ENCODE measurements at places on chromosomes 2 and 18.

DNA sequence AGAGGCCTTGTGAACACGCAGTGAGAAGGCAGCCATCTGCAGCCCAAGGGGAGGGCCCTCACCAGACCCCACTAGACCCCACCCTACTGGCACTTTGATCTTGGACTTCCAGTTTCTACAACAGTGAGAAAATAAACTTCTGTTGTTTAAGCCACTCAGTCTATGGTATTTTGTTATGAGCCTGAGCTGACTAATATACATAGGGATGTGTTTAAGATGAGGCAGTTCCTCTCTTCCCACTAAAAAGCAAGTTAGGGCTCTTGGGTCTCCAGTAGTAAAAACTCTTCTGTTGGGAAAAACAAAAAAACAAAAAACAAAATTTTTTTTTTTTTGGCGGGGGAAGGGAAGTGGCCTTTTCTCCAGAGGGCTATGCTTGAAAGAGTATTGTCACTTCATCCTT lies 233.2 kb upstream of the SMAD7 start:
- no peak for DNase-seq

DNA sequence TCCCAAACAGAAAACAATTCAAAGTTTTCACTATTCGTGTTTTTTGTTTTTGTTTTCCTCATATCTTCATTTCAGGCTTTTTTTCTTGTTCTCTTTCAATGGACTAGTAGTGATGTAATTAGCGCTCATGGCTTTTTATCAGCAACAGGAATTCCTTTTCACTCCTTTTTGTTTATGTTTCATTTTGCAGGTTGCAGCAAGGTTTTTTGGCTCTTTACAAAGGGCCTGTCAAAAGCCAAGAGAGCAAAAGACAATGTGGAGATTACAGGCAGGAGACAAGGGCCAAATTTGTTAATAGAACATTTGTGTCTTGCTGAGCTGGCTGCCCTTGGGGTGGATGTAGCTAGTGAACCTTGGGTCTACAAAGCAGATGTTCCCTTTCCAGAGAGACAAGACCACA lies 467.4 kb upstream of the CDH20 start:
- no peak for DNase-seq

- DNase-seq: no peak
These were observed 15.9 kb downstream of the RTP5 start for GRCh38 chr2:241885291-241885945.

- no peak for DNase-seq
These were observed 41.4 kb upstream of the EHBP1 start for GRCh38 chr2:62663920-62664795.

DNA sequence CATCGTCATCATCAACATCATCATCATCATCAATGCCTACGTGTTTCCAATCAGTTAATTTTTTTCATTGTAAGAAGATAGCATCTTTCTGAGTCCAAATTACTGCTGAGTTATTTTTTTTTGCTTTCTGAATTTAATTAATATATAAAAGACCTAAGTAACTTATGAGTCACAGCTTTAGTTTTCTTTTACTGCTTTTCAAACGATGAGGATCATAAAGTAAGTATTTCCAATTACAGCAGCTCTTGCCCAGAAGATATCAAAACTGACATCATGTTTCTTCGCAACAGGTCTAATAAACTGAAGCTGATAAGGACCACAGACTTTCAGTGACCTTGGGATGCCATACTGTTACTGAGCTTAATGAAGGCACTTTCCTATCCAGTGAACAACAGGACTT lies 442.2 kb downstream of the DSEL start:
- DNase-seq: no peak

DNA sequence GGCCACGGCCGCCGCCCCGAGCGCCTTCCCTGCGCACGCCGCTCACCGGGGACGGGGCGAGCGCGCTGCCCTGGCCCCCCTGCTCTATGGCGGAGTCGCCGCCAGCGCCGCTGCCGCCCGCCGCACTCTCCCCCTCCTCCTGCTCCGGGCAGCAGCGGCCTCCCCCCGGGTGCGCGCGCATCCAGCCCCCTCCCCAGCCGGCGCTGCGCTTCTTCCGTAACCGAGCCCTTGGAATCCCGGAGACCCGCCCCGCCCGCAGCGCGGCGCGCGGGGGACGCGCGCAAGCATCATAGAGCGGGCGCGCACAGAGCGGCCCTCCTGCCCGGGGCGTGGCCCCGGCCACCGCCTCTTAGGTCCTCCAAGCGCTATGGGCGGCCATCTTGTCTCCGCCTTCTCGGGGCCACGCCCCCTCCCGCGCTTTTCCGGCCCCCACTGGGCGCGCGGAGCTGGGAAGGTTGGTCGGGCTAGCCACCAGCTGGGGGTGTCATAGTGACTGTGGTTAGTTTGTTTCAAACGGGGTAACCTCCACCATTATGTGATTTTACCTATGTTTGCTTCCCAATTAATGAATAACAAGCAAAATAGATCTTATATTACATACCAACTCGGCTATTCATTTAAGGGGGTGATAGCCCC lies at the start of gene MBD2:
TSS of gene MBD2 (minus strand) at position 291 of the 636 bp plus-strand sequence. CDS start at position 181, 110 bp downstream.
- DNase-seq: peak; percentile 97

- no peak for DNase-seq
These were observed 121.0 kb downstream of the SPOPL start for GRCh38 chr2:138622613-138623012.

- no peak for DNase-seq
These were observed 675.3 kb downstream of the TMEM182 start for GRCh38 chr2:103437161-103437560.

DNA sequence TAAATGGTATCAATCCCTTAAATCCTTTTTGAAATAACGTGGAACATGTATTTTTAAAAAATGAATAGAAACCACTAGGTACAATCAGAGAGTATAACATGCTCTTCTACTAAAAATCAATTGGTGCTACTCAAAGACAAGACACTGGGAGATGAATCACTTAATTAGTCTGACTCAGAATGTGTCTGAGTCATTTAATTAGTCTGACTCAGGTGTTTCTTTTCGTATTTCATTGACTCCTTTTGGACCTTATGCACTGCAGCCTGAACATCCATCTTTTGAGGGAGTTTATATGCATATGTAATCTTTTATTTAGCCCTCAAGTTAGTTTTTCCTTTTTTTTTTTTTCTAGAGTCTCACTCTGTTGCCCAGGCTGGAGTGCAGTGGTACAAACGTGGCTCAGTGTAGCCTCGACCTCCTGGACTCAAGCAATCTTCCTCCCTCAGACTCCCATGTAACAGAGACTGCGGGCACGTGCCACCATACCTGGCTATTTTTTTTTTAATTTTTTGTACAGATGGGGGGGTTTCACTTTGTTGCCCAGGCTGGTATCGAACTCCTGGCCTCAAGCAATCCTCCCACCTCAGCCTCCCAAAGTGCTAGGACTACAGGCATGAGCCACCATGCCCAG lies 26.5 kb downstream of the PPP4R3B start:
- peak; percentile 81 for DNase-seq

DNA sequence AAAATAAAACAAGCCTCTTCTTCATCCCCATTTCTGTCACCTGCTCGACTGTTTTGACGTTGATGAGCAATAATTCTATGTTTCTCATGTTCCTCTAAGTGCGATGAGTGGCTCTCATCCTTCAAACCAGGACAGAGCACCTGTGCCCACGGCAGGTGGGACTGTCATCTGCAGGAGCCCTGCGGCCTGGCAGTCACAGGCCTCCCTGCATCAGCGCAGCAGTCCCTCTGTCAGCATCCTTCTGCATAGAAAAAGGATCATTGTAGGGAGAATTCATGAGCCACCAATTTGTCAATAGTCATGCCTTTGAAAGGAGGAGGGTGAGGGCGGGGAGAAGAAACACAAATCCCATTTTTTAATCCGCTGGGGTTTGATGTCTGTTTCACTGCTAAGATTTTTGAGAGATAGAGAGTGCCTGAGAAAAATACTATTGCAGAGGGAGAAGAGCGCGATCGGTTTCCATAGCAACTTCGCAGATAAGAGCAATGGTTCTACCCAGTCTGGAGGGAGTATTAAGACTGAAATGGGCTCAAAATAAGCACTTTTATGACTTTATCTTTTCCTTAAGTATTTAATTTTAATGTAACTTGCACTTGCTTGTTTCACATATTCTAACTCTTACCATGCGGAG lies 234.3 kb upstream of the NCKAP5 start:
- DNase-seq: no peak

DNA sequence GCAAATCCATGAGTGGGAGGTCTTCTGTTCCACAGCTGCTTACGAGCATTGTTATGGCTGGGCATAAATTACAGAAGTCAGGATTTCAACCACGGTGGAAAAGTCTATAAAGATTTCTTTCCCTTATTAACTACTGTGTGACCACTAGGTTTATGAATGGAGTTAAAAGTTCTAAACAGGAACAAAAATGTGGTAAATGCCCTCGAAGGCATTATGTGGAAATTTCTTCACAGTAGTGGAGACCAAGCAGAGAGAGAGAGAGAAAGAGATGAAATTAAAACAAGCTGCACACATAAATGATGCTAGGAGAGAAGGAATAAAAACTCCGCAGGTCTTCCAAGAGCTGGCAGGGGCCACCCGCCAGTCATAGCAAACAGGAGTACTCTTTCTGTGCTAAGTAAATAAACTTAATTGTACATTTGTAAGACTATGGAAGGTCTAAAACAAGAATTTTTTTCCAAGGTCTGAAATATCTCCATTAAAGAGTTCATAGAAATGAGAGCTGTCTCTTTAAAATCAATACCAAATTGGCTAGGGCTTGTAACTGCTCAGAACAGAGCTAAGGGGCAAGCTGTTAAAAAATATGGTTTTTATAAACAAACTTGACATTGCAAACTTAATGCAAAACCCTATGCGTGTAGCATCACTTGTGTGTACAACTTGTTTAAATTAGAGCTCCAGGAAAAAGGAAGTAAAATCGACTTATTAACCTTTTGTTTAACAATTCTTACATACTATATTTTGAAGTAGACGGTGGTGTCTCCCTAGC lies 438.2 kb downstream of the MEIS1 start:
- no peak for DNase-seq

GRCh38 chr18:74896390-74896991 lies 298.8 kb downstream of the ZNF407 start:
- DNase-seq: peak; percentile 43

DNA sequence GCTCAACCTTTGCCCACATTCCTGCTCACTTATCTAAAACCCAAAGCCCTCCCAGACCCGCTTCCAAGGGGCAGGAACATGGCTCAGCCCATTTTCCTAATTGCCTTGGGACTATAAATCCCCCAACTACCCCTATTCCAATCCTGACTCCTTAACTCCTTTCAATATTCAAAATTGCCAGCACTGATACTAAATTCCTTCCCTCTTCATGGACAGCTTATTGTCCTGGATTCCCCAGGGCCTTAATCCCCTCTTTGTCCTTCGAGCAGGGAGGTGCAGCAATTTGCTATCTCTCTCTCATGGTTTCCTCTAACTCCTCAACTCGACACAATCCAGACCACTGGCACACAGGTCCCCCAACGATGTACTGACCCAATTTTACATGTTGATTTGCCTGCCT lies 99.1 kb downstream of the SLC25A12 start:
- no peak for DNase-seq
